ENCODE measurements at places on chromosomes 5 and 9. TPM values are rescaled to one million over a fixed set of nuclear protein-coding genes. Genes with fewer than 3 reads are reported as not detected.

Gene TLE1
- 54.8 TPM for total RNA-seq

Gene TSSK1B
- total RNA-seq, result not detected

Gene PCDHA8
- total RNA-seq, result not detected

- DNase-seq, result no peak
These were observed 57.9 kb upstream of the IER5L start for GRCh38 chr9:129235931-129236331.

DNA sequence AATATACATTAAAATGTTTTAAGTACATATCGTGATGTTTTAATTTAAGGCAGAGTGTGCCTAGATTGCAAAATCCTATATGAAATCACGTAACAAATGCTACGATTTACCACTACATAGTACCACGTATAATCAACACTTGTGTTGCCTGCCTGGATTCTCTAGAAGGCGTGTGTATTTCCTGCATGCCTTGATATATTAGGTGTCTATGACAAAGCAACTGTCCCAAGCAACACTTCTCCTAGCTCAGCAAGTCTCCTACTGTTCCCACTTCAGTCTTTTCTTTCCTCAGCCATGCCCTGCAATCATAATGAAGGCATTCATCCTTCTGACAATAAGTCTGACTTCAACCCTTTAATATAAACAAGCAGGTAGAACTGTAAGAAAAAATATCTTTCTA, 89.6 kb downstream of the PTPRD start:
- no peak for DNase-seq

- no peak for DNase-seq
These were observed 133.4 kb downstream of the SEMA6A start for GRCh38 chr5:116441223-116441622.

DNA sequence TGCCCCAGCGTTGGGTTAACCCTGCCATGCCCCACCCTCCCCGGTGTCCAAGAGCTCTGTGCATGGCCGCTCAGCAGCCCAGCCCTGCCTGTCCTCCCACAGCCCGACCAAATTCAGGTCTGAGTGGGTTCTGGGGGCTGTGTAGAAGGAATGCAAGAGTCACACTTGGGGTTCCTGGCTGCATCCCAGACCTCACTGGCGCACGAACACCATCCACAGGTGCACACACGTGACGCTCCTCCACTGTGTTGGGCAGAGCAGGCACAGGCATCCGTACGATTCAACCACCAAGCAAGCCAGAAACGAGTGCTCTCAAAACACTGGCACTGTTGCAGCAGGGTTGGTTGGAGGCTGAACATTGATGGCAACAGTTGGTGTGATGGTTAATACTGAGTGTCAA, 93.9 kb downstream of the OLFM1 start:
- DNase-seq, result no peak

Gene PNPLA7
- 6.1 TPM for total RNA-seq

DNA sequence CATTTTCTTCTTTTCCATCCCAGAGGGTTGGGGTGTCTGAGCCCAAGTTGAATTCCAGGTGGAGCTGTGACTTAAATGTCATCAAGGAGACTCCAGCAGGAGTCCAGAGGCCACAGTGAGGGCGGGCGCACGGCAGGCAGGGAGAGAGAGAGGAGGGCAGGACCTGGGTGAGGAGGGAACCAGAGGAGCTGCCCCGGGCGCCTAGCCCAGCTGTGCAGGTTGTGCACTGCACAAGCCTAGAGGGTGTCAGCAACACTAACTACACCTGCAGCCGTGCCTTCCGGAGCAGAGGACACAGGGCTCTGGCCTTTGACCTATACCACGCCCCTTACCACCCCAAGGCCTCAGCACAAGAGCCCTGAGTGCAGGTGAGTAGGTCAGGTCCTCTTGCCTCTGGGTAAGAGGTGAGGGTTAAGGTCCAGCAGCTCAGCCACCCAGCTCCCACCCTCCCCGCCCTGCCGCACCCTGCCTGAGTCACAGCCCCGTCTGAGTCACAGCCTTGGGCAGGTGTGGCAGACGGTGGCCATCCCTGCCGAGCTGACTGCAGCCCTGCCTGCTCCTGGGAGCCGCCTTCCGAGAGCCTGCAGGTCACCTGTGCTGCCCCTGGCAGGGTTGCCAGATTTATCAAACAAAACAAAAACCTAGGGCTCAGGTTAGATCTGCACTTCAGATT, 6.4 kb upstream of the AGPAT2 start:
- DNase-seq, result peak; percentile 91

- no peak for DNase-seq
These were observed 12.6 kb downstream of the PLGRKT start for GRCh38 chr9:5425006-5425628.

Gene OR1J2
- total RNA-seq, result not detected

DNA sequence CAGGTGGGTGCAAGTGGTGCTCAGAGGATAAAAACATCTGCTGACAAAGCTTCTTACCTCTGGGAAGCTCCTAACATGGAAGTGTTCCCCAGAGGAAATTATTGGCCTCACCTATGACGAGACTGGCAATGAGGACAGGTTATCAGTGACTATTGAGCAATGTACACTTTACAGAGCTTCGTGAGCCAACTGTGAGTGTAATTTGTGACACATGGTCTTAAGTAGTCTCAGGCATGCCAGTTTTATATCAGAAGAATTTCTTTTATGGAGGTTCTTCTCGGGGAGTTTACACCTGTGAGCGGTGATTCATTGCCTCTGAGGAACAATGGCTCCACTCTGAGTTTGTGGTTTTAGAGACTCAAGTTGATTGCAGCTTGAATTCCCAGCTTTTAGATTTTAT, 11.3 kb downstream of the ANKDD1B start:
- DNase-seq, result peak; percentile 58

GRCh38 chr5:169944922-169945680, 35.2 kb downstream of the INSYN2B start:
- no peak for DNase-seq

Gene NUTM2F
- not detected for total RNA-seq

- DNase-seq, result peak; percentile 83
These were observed 38.3 kb downstream of the RECK start for GRCh38 chr9:36074870-36075532.

Gene KCNT1
- total RNA-seq, result not detected

DNA sequence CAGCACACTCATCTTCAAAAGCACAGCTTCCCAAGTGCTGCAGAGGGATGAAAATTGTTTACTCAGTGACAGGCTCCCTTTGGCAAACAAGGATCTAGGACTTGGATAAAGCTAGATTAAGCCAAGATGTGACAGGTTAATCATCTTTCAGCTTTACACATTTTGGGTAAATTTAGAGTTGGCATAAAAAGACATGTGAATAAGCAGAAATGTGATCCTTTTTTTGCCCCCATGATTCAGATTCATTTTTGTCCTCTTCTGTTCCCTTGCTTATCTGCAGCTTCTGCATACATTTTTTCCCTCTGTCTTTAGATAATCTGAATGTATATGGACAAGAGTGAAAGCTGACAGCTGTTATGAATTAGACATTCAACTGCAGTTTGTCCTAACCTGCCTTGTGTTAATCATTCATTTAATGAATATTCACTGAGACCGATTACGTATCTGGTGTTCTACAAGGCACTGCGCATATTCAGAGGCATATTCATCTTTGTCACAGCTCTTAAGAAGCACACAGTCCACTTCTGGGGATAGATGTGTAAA, 19.6 kb downstream of the ADAMTSL1 start:
- DNase-seq, result no peak

- no peak for DNase-seq
These were observed 166.8 kb downstream of the DROSHA start for GRCh38 chr5:31364881-31365636.

Gene PIP5K1B
- 74.2 TPM for total RNA-seq

Gene PCDHB7
- total RNA-seq, result 0.40 TPM

Gene LHX3
- not detected for total RNA-seq

DNA sequence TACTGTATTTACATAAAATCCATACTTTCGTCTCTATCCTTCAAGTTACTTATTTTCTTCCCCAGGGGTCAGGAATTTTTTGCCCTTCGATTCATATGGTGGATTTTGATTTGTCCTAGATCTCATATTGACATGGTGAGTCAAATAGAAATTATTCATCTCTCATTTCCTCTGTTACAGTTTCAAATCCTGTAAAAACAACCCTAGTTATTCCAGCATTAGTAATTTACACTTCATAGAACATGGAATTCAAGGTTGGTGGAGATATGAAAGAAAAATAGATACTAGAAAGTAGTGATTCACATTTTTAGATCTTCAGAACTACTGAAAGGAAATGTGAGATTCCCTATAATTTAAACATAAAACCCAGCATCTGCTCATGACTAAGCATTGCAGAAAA, 1331.0 kb upstream of the CDH9 start:
- no peak for DNase-seq

- no peak for DNase-seq
These were observed 202.9 kb upstream of the IL12B start for GRCh38 chr5:159533197-159533596.

All from colonic mucosa (tissue), 4 donors.